ENCODE measurements at places on chromosomes 5 and 9.

DNA sequence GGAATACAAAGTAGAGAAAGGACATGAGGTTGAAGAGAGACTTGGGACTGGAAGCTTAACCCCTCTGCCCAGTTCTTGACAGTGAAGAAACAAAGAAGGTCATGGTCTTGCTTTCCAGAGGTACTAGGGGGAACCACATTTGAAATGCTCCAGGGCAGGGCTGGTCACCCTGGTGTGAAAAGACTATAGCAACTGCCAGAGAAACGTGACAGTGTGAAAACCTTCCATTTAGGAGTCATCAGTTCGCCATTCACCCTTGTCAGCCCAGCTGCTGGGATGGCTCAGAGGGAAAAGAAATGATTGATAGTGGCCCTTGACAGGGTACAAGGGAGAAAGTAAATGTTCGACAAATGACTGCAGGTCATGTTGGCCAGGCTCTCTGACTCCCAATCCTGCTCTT lies 56.7 kb downstream of the MAT2B start:
- no peak for DNase-seq

GRCh38 chr9:122948313-122948712 lies 7.5 kb downstream of the RABGAP1 start:
- DNase-seq: no peak

DNA sequence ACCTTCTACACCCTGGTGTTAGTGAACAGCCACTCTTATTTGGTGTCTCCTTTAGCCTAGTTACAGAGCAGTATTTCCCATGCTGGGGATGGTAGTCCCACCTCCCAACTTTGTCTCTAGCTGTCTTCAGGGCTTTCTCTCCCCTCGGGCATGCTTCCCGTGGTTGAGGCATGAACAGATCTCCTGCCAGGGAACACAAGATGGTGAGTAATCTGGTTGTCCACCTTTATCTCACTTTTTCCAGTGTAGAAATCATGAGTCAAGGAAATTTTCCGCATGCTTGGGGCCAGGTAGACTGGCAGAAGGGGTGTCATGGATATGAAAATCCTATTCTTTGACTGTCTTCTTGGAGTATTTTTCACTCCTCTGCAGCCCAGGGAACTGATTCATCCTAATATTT lies 532.9 kb downstream of the ANXA1 start:
- DNase-seq: no peak

DNA sequence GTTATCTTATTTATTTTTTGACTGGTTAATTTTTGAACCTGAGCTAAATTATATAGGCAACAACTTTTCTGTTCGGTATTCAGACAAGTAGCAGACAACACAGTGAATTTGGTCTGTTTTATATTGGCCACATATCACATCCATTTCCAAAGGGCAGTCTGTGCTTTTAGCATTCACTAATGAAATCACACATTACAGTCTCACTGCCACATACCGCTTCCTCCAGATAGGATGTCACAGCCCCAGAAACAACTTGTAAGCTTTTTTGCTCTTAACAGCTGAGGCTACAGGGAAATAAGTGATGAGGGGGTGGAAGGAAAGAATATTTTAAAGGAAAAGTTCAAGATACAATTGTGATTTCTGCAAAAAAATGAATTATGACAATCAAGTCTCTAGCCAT lies 140.6 kb downstream of the PLCXD3 start:
- DNase-seq: no peak

DNA sequence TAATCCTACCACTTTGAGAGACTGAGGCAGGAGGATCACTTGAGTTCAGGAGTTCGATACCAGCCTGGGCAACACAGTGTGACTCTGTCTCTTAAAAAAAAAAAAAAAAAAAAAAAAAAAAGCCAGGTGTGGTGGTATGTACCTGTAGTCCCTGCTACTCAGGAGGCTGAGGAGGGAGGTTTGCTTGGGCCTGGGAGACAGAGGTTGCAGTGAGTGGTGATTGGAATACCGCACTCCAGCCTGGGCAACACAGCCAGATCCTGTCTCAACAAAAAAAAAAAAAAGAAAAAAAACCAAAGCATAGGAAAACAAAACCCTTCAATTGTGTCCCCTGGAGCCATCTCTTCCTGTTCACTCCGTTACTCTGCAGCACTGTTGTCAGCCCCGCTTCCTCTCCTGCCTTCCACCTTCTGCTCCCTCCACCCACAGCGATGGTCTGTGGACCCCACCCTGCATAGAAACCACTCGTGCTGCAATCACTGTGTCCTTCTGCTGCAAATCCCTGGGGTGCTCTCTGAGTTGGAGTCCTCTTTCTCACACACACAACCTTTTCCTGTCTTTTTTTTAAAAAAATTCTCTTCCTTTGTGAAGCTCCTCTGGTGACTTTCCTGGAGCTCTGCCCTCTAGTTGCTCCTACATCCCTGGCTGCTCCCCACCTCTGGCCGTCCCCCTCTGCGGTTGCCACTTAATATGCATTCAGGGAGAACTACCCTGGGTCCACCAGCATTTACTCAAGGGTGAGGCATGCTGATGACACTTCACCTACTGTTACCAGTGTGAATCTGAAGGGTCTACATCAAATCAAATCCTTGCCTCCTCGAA lies 22.2 kb downstream of the CCT5 start:
- no peak for DNase-seq

DNA sequence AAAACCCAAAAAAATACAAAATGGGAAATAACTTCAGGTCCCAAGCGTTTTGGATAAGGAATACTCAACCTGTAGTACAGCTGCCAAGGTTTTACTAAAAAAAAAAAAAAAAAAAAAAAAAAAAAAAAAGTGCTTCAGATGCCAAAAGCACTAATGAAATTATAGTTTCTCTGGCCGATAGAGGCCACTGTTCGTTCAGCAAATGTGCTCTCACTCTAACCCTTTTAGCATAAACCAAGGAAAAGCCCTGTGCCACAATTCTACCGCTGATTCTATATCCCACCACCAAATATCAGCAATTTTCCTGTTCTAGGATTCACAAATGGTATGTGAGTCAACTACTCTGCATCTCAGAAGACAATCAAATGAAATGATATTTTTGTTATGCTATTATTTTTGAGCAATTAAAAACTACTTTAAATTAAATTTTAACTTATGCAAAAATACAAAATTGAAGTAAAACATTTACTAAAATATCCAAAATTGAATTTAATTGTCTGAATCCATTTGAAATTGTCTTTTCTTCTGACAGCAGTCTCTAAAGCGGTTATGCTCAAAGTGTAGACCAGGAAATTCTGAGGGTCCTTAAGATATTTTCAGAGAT lies 79.8 kb downstream of the RICTOR start:
- DNase-seq: no peak

GRCh38 chr5:92835712-92836111 lies 745.3 kb downstream of the NR2F1-AS1 start:
- DNase-seq: no peak

GRCh38 chr5:178555771-178556211 lies 34.4 kb downstream of the COL23A1 start:
- no peak for DNase-seq

GRCh38 chr5:113723021-113723420 lies 209.5 kb downstream of the YTHDC2 start:
- no peak for DNase-seq

GRCh38 chr9:129414993-129415941 lies 205.6 kb downstream of the C9orf50 start:
- DNase-seq: no peak

DNA sequence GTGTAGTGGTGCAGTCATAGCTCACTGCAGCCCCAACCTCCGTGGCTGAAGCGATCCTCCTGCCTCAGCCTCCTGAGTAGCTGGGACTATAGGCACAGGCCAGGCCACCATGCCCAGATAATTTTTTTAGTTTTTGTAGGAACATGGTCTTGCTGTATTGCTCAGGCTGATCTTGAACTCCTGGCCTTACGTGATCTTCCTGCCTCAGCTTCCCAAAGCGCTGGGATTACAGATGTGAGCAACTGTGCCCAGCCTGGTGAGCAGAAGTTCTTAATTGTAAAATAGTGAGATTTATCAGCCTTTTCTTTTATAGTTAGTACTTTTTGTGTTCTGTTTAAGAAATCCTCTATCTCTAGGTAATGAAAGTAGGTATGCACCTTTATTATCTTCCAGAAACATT lies 42.5 kb downstream of the NUP214 start:
- no peak for DNase-seq

GRCh38 chr9:117828466-117828865 lies 124.3 kb downstream of the TLR4 start:
- DNase-seq: no peak

GRCh38 chr5:65817931-65818330 lies 95.9 kb downstream of the NLN start:
- DNase-seq: no peak

DNA sequence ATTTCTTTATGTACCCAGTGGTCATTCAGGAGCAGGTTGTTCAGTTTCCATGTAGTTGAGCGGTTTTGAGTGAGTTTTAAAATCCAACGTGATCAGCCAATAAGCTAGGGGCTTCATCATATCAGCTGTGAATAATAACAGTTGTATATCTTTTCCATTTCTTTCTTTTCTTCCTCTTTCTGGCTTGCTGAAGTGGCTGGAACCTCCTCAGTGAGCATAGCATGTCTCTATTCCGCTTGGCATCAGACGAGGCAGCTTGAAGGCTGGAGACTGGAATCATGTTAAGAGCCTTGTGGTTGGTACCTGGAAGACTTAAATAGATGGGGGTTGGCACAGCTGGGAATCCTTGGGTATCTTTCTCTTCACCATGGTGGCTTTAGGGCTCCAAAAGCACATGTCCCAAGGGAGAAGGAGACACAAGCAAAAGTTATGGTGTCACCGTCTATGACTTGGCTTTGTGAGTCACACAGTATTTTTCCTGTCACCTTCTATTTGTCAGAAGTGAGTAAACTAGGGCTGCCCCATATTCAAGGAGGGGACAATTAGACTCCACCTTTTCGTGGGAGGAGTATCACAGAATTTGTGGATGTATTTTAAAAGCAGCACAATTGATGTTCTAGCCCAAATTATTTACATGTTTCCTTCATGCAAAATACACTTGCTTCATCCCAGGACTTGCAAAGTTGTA lies 38.0 kb upstream of the RETREG1 start:
- no peak for DNase-seq

- DNase-seq: no peak
Observed at GRCh38 chr5:140338908-140339307, 7.5 kb downstream of the HBEGF start.

- no peak for DNase-seq
Observed at GRCh38 chr5:132305420-132305819, 11.2 kb downstream of the SLC22A4 start.

GRCh38 chr9:14908295-14909180 lies 1.7 kb downstream of the FREM1 start:
- no peak for DNase-seq

GRCh38 chr5:78791501-78792100 lies 143.0 kb upstream of the LHFPL2 start:
- DNase-seq: no peak

- DNase-seq: no peak
Observed at GRCh38 chr5:105238561-105238960, 1676.0 kb upstream of the NUDT12 start.

GRCh38 chr5:164234321-164234720 lies 728.9 kb downstream of the MAT2B start:
- no peak for DNase-seq

GRCh38 chr5:131265311-131265803 lies 1.5 kb downstream of the CDC42SE2 start:
- DNase-seq: no peak

GRCh38 chr9:99732715-99733114 lies 89.0 kb upstream of the NR4A3 start:
- no peak for DNase-seq

DNA sequence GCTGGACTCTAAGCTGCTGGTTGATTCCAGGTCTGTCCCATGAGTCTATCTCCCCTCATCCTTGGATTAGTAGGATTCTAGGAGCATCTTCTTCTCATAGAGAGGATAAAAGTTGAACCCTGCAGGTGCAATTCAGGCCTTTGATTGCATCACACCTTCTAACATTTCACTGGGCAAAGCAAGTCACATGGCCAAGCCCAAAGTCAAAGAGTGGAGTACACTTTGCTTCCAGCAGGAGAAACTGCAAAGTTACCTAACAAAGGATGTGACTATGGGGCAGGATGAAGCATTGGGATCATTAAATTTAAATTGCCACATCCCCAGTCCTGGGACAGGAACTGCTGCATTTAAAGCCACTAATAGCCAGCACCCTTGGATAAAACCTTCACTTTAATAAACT lies 51.0 kb upstream of the EGFLAM start:
- no peak for DNase-seq

GRCh38 chr9:137664676-137665075 lies 45.9 kb downstream of the EHMT1 start:
- DNase-seq: no peak

Data from heart right ventricle (tissue), 16 donors.